ENCODE measurements at places on chromosomes 5 and 9.

DNA sequence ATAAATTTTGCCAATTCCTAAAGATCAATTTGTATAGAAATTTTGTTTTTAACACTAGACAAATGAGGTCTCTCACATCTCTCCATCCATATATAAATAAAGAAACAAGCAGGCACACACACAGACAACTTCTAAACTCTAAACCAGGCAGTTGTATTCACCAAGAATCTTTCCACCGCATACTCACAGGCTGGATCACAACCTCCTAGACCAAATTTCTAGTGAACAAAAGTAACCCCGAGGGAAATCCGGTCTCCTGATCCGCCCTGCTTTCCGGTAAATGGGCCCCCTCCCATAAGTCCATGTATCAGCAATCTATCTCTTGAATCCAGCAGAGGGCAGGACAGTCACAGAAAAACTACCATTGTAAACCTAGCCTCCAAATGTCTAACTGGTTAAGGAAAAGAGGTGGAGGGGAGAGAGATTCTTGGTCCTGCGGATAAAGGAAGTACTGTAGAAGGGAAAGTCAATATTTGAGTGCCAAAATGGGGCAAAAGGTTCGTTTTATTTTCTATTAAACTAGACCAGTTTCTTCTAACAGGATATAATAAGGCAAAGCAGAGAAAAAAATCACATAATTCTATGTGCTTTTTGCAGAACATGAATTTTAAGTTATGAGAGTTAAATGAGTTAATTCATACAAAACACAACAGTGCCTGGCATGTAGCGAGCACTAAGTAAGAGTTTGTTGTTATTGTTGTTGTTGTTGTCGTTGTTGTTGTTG, 4.8 kb upstream of the SMU1 start:
- peak; percentile 58 for DNase-seq

DNA sequence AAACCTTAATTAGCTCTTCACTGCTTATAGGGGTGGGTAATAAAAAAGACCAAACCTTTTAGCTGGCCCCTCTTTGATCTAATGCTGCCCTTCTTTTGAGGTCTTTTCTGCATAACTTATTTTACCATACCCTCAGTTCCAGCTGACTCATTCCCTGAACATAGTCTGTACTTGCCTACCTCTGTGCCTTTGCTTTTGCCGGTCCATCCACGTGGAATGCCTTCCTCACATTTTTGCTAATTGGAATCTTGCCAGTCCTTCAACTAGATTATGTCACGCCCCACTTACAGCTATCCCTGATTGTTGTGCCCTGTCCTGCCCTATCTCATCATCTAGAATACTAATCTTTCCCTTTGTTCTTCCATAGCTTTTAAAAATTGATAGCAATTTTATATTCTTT, 44.2 kb downstream of the FAF2 start:
- DNase-seq: no peak

GRCh38 chr5:176633598-176633997, 3.1 kb downstream of the EIF4E1B start:
- DNase-seq: no peak

DNA sequence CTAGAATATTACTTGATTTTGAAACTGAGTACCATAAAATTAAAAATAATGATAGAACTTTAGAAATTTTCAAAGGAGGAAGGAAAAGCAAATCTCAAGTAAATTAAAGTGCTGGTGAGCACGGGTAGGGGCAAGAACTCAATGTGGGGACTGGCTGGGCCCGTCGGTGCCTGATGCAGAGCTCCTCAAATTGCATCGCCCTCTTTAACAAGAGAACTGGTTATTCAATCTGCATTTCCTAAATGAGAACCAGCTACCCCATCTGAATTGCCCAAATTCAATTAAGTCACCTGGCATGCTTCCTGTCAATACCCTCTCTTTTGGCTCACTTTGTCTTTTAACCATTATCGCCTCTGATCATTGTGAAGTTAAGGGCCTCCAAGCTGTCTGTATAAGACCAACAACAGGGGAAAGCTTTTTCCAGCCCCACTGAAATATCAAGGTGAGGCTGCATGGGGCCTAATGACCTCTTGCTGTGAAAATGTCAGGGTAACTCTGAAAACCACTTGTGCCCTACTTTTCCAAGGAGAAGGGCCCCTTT, 316.7 kb downstream of the SLIT3 start:
- DNase-seq: no peak

Data from stimulated activated CD4-positive, alpha-beta T cell treated with anti-CD3 and anti-CD28 coated beads, Interleukin-12 subunit alpha, Interleukin-12 subunit beta, amount 100 ng/mL, for 48 hours (primary cell).